ENCODE measurements at places on chromosomes 13 and 19.

DNA sequence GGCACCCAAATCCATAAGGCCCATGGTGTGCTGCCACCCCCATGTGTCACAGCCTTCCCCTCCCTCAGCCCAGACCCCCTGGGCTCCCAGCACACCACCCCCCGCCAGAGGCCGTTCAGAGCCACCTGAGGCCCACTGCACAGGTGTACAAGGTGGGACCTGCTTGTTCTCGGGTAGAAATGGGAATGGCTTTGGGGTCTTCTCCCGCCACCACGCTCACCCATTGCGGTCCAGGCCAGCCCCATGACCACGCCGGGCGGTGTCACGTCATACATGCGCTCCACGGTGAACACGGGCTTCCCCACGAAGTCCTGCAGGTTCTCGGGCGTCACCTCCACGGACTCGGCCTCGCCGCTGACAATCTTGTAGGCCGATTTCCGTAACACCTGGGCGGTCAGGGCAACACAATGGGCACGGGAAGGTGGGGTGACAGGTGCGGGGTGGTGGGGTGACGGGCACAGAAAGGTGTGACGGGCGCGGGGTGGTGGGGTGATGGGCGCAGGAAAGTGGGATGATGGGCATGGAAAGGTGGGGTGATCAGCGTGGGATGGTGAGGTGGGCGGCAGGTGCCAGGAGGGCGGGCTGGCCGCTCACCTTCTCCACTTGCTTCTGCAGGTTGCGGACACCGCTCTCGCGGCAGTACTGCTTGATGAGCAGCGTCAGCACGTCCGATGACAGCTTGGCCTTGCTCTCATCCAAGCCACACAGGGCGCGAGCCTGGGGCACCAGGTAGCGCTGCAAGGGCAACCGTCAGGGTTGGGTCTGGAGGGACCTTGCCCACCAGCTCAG is 4.3 kb downstream of the RPL36 start:
- H3K36me3 ChIP-seq, result no peaks in the 10 kb centered on the region
- DNase-seq, result no peak
- H3K4me3 ChIP-seq, result no peak overlapping the region
- H3K27ac ChIP-seq, result no peak overlapping the region
- peaks cover 16% of the 10 kb centered on the region for H3K27me3 ChIP-seq

GRCh38 chr19:3612901-3613741 is 6.4 kb upstream of the TBXA2R start:
- no peaks in the 10 kb centered on the region for H3K36me3 ChIP-seq
- H3K4me3 ChIP-seq, result no peak overlapping the region
- H3K4me1 ChIP-seq, result peaks cover 4% of the 10 kb centered on the region

DNA sequence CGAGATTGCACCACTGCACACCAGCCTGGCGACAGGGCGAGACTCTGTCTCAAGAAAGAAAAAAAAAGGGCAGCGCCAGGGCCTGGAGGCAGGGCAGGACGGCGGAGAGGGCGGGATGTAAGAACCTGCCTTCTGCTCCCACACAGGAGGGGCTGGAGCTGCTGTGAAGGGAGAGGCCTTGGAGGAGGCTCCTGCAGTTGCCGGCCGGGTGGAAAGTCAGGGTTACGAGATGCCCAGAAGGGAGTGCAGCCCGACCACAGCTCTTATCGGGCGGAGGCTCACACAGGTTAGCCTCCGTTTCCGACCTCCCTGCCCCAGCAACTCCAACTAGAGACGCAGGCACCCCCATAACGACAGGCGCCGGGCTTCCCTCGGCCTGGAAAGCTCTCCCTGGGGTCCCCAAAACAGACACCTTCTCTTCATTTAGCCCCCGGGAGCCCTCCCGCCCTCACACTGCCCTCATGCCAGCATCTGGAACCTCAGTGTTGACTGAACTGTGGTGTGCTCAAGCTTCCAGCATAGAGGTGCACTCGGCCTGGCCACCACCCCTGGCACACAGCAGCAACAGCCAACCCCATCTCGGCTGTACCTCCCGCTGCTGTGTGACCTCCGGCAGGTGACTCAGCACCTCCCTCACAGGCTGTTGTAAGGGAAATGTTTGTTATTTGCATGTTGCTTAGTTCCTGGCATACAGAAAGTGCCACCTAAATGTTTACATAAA is 1.4 kb downstream of the PLPP2 start:
- H3K36me3 ChIP-seq, result no peaks in the 10 kb centered on the region
- peak; percentile 23 for DNase-seq
- peak overlapping the region; percentile 68 for H3K4me3 ChIP-seq
- no peak overlapping the region for H3K27ac ChIP-seq
- H3K27me3 ChIP-seq, result peaks cover 17% of the 10 kb centered on the region

- no peak overlapping the region for H3K27ac ChIP-seq
- peaks cover 31% of the 10 kb centered on the region for H3K4me1 ChIP-seq
- no peak for DNase-seq
Measured at GRCh38 chr19:56670961-56671612, 470 bp downstream of the ZNF835 start.

DNA sequence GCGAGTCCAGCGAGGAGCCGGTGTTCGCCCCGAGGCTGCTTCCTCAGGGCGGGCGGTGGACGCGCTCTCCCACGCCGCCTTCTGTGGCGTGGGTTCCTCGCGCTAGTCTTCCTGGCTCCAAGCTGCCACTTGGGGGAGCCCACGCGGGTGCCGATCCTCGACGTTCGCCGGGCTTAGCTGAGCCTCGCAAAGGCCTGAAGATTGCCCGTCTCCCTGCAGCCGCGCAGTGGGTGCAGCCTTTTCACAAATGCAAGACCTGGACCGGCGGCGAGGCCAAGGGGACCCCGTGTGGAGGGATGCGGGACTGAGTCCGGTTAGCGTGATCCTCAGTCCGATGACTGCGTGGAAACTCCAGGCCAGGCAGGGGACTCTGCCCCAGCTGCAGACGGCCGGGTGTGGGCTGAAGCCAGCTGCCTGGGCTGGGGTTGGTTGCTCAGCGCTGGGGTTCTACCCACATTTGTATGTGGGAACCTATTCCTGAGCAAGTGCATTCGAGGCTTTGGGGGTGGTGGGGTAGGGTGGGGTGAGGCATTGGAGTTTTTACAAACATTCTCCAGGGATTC is 16.6 kb upstream of the LRP3 start:
- DNase-seq, result no peak
- peak overlapping the region; percentile 99 for H3K27ac ChIP-seq
- H3K36me3 ChIP-seq, result no peaks in the 10 kb centered on the region
- peak overlapping the region; percentile 99 for H3K4me3 ChIP-seq
- H3K4me1 ChIP-seq, result peaks cover 37% of the 10 kb centered on the region

- H3K4me1 ChIP-seq, result no peaks in the 10 kb centered on the region
- DNase-seq, result no peak
- H3K4me3 ChIP-seq, result no peak overlapping the region
- peaks cover 3% of the 10 kb centered on the region for H3K27me3 ChIP-seq
Measured at GRCh38 chr13:41985788-41986508, 25.0 kb upstream of the VWA8 start.

DNA sequence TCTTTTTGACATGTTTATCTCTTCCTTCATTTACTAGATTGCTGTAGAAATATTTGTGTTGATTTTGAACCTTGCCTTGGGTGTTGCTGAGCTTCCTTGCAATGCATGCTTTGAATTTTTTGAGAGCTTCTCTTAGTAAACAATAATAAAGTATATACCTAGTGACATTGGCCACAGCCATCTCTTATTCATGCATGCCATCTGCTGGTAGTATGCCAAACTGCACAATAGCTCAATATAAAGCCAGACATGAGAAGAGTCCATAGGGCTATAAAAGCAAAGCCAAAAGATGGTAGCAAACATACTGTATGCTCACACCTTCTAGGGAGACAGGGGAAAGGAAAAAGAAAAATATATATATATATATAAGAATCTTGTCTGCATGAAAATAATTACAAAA is 18.9 kb upstream of the ZSCAN5A start:
- H3K36me3 ChIP-seq, result no peaks in the 10 kb centered on the region
- H3K27me3 ChIP-seq, result peaks cover 3% of the 10 kb centered on the region
- no peak overlapping the region for H3K4me3 ChIP-seq
- peak; percentile 31 for DNase-seq

- peaks cover 14% of the 10 kb centered on the region for H3K4me1 ChIP-seq
- no peaks in the 10 kb centered on the region for H3K36me3 ChIP-seq
- H3K27ac ChIP-seq, result no peak overlapping the region
- peaks cover 42% of the 10 kb centered on the region for H3K27me3 ChIP-seq
Measured at GRCh38 chr19:55165952-55166529, 372 bp downstream of the DNAAF3 start.

DNA sequence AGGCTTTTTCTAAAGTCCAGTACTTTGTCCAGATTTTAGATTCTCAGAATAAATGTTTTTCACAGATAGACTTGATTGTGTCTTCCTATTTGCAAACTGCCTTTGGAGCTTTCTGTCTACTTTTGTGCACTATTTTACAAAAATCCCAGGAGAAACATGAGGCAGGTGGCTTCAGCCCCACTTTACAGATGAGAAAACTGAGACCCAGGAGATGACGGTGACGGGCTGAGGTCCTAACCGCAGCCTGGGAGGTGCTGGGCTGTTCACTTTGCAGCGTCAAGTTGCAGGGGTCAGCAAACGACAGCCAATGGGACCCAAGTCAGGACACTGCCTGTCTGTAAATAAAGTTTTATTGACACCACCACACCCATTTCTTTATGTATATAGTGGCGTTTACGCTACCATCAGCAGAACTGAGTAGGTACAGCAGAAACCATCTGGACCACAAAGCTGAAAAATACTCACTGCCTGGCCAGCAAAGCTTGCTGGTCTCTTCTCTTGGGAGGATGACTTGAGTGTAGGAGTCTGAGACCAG is 6.8 kb upstream of the KDM4B start:
- H3K27me3 ChIP-seq, result no peaks in the 10 kb centered on the region
- no peaks in the 10 kb centered on the region for H3K4me1 ChIP-seq
- no peaks in the 10 kb centered on the region for H3K36me3 ChIP-seq
- no peak overlapping the region for H3K27ac ChIP-seq
- H3K4me3 ChIP-seq, result no peak overlapping the region

DNA sequence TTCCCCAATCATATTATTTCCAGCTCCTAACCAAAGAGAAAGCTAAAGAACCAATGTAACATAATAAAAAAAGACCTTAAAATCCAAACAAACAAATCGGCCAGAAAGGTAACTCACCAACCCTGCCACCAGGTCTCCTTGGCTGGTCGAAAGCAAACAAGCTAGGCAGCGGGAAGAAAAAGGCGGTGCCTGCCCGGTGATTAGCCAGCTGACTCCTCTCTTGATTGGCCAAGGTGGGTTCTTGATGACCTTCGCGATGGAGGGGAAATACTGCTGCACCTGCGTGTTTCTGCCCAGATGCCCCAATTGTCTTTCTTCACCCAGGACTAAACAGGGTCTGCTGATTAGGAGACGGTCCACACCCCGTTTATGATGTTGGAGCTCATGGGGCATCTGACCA is at the start of gene NLRP11:
NLRP11 (minus strand) TSS at position 154 of the 400 bp plus-strand sequence. CDS start 13,825 bp downstream, outside the sequence.
- H3K4me3 ChIP-seq, result no peak within 1 kb of the TSS
- H3K4me1 ChIP-seq, result no peaks in the 10 kb centered on the region
- DNase-seq, result no peak
- H3K36me3 ChIP-seq, result no peaks in the 10 kb centered on the region

- H3K36me3 ChIP-seq, result peaks cover 16% of the 10 kb centered on the region
- H3K27ac ChIP-seq, result peak overlapping the region; percentile 95
- H3K4me1 ChIP-seq, result peaks cover 98% of the 10 kb centered on the region
- peak; percentile 52 for DNase-seq
Measured at GRCh38 chr13:46172531-46172991, 9.4 kb downstream of the LCP1 start.

DNA sequence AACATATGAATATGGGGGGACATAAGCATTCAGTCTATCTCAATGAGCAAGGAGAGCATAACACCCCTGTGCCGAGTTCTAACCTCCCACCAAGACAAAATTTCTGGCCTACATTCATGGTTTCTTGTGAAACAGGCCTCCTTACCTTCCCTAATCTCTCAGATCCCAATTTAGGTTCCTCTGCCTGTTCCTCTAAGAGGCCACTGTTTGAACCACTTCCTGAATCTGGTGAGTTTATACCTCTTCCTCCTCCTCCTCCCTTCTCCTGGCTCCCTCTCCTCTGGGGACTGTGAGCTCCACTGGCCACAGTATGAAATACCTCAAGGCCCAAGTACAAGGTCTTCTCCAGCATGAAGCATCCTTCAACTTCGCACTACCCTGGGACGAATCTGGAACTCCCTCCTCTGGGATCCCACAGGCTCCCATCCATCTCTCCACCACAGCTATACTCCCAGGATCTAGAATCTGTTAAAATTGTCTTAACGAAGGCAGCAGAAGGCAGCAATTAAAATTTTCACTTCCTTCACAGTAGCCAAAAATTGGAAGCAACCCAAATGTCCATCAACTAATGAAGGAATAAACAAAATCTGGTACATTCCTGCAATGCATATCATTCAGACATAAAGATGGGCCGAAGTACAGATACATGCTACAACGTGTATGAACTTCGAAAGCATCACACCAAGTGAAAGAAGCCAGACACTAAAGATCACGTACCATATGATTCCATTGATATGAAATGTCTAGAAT is 7.8 kb upstream of the SIGLECL1 start:
- no peak for DNase-seq
- no peaks in the 10 kb centered on the region for H3K36me3 ChIP-seq
- peaks cover 5% of the 10 kb centered on the region for H3K27me3 ChIP-seq

DNA sequence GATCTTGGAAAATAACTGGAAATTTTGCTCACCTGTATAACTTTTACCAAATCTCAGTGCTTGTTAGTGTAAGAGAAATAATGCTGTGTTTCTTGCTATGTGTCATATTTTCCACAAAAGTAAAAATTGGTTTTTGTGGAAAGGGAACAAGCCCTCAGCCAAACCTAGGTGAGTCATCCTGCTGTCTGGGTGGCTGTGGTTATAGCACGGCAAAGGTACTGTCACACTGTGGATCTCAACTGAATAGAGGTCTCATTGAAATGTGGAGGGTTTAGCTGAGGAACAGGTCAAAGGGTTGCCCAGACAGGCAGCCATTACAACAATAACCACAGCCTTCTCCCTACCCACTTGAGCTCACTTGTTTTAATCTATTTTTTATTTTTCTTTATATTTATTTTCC is 338.8 kb upstream of the DACH1 start:
- H3K27ac ChIP-seq, result no peak overlapping the region
- no peaks in the 10 kb centered on the region for H3K27me3 ChIP-seq
- H3K36me3 ChIP-seq, result no peaks in the 10 kb centered on the region
- H3K4me1 ChIP-seq, result no peaks in the 10 kb centered on the region
- no peak overlapping the region for H3K4me3 ChIP-seq

GRCh38 chr13:93222976-93223375 is 3.6 kb upstream of the GPC6 start:
- no peaks in the 10 kb centered on the region for H3K36me3 ChIP-seq
- DNase-seq, result no peak
- no peaks in the 10 kb centered on the region for H3K4me1 ChIP-seq
- peaks cover 3% of the 10 kb centered on the region for H3K27me3 ChIP-seq
- H3K27ac ChIP-seq, result no peak overlapping the region
- H3K4me3 ChIP-seq, result no peak overlapping the region

DNA sequence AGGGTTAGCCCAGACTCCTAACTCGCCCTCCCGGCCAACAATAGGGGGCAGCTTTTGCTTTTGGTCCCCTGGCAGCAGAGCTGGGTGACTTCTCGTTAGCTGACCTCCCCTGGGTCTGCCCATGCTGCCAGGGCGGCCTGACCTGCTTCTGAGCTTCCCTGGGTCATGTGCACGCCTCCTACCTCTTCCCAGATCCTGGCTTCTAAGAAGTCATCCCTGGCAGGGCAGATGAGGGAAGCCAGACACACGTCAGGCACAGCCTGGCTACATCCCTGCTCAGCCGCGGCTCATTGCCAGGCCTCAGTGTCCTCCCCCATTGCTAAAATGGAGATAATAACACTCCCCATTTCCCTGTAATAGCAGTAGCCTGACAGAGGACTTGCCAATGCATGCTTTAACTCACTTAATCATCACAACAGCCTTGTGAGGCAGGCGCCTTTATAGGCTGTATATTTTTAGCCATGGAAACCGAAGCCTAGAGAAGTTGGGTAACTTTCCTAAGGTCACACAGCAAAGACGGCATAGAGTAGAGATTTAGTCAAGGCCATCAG is 2.1 kb downstream of the KCNK6 start:
- peaks cover 29% of the 10 kb centered on the region for H3K4me1 ChIP-seq
- no peaks in the 10 kb centered on the region for H3K36me3 ChIP-seq
- H3K27me3 ChIP-seq, result peaks cover 6% of the 10 kb centered on the region
- H3K4me3 ChIP-seq, result no peak overlapping the region
- peak overlapping the region; percentile 30 for H3K27ac ChIP-seq
